Stimulated activated CD4-positive, alpha-beta T cell treated with anti-CD3 and anti-CD28 coated beads, Interleukin-1b, Interleukin-23, amount 100 ng/mL, for 24 hours (primary cell): ENCODE measurements at places on chromosomes 5 and 9.
A peak's percentile ranks its signal among the peaks of the same experiment; 100 is the strongest.

- no peak for DNase-seq
Measured at GRCh38 chr5:82912462-82912861, 164.7 kb downstream of the TMEM167A start.

GRCh38 chr9:24245988-24246387, 299.7 kb downstream of the IZUMO3 start:
- DNase-seq = no peak

DNA sequence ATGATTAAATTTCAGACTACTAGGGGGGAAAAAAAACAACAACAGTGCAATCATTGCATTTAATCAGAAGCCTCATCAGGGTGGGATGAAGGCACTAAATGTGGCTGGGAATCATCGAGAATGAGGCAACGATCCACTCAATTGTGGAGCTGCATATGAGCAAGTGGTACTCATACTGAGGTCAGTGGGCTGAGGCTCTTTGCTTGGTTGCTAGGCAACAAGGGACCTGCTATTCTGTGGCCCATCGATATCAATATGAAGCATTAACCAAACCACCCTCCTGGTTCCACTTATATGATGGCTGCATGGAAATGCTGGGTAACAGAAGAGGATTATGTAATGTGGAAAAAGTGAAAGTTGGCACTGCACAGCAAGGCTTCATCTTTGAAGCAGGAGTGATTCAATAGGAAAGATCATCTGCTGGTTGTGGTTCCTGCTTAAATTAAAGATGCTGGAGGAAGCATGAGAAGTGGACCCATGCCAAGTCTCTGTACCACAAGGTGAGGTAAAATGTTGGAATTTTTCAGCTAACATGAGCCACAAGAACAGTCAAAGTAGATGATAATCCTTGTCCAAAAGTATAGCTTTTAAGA, 159.8 kb upstream of the HMHB1 start:
- no peak for DNase-seq

DNA sequence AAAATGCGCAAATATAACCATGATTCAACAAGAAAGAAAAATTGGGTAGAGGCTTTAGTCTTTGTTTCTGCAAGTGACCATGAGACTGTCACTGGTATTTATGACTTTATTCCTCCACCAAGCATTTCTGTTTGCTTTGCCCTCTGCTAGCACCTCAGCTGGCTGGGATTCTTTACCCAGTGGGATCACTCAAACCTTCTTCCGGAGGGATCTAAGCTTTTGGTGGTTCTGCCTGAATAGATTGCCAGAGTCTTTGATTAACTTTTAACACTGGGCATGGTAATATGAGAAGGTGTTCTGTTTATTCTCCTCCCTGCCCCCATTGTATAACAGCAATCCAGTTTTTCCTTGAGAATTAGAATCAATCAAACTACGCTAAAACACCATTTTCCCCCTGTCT, 59.1 kb upstream of the FBN2 start:
- DNase-seq = no peak

DNA sequence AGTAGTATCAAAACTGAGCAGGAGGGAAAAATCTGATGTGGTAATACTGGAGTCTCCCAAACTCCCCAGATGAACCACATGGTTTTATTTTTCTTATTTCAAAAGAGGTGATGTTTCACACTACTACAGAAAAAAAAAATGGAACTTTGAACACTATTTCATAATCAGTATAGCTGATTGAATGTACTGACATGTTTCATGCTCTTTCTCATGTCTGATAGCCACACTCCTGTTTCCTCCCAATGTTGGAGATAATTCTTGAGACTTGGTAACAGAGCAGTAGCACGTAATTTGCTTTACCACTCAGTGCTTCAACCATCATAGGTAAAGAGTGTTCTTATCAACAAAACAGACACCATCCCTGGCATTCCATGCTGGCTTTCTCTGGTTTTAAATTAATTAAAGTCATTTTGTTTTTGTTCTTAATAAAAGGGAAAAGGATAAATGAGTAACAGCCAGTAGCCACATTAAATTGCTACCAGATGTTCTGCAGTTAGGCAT, 85.2 kb downstream of the MUSK start:
- no peak for DNase-seq

GRCh38 chr5:159178978-159179377, 30.4 kb downstream of the RNF145 start:
- DNase-seq = no peak

- DNase-seq = peak; percentile 47
Measured at GRCh38 chr5:168679515-168679920, 100.3 kb upstream of the PANK3 start.

- DNase-seq = no peak
Measured at GRCh38 chr9:74742792-74743730, 144.7 kb downstream of the TRPM6 start.

GRCh38 chr9:128355451-128355850, 15.1 kb downstream of the SLC27A4 start:
- DNase-seq = no peak

DNA sequence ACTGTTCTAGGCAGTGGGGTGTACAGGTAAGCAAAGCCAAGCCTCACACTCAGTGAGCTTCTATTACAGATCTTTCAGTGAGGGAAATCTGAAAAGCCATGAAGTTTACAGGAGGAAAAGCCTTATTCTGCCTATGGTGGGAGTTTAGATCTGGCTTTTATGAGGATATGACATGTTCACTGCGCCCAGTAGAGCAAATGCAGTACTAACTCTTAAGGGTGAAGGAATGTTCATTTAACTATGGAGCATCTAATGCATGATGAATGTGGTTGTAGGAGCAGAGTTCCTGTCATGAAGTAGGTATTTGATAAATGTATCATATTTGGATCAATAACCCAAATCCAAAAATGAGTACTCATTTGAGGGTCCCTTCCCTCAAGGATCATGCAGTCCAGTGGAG, 230.2 kb upstream of the PAPPA start:
- no peak for DNase-seq

GRCh38 chr9:127224178-127224882, 40.2 kb upstream of the GARNL3 start:
- peak; percentile 71 for DNase-seq

- DNase-seq = no peak
Measured at GRCh38 chr9:88652876-88653275, 117.9 kb downstream of the NXNL2 start.

DNA sequence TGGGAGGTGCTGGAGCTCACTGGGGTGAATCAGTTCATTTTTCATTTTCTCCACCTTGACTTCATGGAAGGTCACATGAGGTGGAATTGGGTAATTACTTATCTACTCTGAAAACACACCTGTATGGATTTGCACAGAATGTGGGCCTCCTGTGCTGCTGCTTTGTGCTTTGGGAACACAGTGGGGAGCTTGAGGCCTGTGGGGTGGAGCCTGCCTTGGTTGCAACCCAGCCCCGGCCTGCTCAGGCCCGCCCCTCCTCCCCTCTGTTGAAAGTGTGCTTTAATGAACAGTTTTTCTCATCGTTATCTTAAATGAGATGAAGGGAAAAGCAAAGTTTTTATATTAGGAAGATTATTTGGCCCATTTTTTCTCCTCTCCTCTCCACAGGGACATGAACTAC, 28.5 kb upstream of the DMRT3 start:
- DNase-seq = no peak

- DNase-seq = no peak
Measured at GRCh38 chr5:151062405-151063141, 18.3 kb downstream of the TNIP1 start.

- DNase-seq = no peak
Measured at GRCh38 chr5:174097486-174098185, 52.1 kb downstream of the NSG2 start.

DNA sequence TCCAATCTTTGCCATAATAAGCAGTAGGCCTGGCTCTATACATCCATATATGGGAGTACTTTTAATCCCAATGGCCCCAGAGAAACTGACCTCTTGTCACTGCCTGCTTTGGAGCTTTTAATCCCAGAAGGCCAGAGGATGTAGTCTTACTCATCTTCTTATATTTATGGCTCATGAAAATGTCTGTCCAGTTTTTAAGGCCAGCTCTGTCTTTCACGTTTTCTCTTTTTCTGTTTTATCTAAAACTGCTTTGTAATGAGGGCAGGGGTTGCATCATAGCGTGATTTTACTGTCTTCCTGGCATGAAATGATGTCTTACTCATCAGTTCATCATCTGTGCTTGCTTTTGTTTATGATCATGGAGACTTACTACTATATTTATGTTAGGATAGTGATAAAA, 1094.9 kb downstream of the MAT2B start:
- no peak for DNase-seq

GRCh38 chr9:36575411-36575882, 2.8 kb downstream of the MELK start:
- no peak for DNase-seq

DNA sequence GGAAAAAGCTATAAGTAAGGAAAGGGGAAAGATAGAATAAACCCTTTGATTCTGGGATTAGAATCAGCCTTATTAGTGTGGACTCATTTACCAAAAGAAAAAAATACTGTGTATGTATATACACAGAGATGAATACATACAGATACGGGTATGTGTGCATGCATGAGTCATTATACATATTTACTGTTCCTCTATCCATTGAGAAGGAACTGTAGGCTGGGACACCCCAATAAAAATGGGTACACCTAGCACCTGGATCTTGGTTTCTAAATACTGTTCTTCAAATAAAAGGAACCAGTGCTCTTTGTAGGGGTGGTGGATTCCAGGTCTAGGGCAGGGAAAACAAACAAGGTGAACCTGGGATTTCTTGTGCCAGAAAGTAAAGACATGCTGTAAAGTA, 48.3 kb downstream of the WHRN start:
- DNase-seq = no peak

- no peak for DNase-seq
Measured at GRCh38 chr9:114898741-114899140, 31.6 kb downstream of the TNFSF8 start.

GRCh38 chr9:106479679-106480078, 383.3 kb upstream of the ZNF462 start:
- no peak for DNase-seq
